Activated CD4-positive, alpha-beta T cell treated with anti-CD3 and anti-CD28 coated beads, Interleukin-2, amount 50 U/mL, for 4 hours (primary cell): ENCODE measurements at places on chromosomes 2 and 18.

- no peak for DNase-seq
Measured at GRCh38 chr2:209505410-209505809, 81.6 kb downstream of the MAP2 start.

- peak; percentile 24 for DNase-seq
Measured at GRCh38 chr18:3262234-3263131, 550 bp downstream of the MYL12B start.

DNA sequence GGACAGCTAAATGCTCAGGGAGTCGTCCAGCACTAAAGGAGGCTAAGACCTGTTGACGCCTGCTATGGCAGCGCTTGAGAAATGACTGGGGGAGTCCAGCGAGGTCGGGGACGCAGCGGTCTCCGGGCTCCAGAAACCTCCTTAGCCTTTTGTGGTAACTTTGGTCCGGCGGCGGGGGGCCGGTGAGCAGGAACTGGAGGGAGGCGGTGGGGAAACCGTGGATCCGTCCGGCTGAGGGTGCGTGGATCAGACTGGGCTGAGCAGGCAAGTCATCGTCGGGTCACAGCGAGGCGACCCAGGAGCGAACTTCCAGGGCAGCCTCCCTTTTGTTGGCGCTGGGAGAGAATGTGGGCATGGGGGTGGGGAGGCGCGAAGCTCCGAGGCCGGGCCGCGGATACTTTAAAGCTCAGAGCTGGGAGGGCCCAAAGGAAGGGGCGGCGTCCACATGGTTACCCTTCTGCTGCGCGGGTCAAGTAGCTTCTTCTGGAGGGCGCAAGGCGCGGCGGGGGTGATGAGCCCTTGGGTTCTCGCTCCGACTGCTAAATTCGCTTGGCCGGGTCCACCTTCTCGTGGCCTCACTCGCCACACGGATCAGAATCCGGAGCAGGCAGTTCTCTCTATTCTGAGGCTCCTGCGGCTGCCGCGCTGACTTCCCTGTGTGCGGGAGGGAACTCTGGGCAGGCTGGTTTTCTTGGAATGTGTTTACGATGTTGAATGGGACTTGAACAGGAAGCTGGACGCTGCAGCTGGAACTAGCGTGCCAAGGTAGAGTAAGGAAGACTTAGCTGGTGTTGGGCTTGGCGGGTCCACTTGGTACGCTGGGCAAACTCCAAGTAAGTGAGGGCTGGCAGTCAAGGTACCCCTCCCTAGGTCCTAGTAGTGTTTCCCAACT lies 920 bp downstream of the GULP1 start:
- no peak for DNase-seq

DNA sequence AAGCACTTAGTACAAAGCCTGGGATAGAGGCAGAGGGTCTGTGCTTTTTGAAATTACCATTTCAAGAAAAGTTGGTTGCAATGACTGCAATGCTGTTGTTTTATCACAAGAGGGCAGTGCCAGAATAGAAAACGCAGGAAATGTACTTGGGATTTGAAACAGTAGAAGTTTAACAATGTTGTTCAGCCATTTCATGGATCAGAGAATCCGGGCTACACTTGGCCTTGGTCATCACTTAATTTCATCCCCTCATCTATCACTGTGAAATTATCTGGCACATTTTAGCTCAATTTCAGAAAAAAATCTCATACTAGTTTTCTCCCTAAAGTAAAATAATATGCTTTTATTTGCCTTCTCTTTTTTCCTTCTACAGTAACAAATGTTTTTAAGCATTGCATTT lies 70.8 kb downstream of the RAPGEF4 start:
- no peak for DNase-seq

DNA sequence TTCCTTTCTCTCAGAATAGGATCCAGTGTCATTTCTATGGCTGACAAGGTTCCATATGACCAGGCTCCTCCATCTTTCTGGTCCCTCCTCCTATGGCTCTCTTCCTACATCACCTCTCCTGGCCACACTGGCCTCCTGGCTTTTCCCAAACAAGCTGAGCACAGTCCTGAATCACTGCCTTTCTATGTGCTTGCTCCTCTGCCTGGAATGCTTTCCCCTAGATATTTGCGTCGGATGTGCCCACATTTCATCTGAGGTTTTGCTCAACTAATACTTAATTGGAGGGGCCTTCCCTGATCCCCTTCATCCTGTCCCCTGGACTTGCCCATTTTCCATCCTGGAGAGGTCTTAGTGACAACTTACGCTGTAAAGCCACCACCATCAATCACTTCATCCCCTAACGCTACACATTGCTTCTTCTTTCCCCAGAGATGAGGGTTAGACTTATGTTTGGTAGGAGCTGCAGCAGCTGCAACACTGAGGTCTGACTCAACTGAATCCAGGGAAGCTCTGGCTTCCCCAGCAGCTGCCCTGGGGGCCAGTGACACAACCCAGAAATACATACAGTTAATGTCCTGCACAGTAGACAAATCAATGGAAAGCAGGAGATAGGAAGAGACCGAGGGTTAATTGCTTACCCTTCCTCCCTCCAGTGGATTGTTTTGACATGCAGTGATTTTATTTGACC lies 42.9 kb downstream of the QPCT start:
- DNase-seq: no peak

DNA sequence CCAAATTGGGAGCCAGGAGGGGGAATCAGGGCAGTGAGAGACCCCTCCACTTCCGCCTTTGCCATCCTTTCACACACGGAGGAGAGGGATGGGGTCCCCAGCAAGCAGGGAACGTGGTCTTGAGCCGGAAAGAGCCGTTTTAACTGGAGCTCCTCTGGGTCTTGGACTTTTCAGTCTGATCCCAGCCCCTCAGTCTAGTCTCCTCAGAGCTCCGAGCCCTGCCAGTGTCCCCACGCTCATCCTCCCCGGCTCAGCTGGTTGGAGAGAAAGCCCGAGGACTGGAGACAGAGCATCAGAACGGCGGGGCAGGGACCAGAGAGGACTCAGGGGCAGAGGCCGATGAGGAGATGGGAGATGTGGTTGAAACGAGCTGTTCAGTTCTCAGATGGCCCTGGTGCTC lies 26.1 kb upstream of the OTOF start:
- no peak for DNase-seq

GRCh38 chr18:58866066-58866772 lies 1.5 kb downstream of the ZNF532 start:
- DNase-seq: no peak

- peak; percentile 25 for DNase-seq
Measured at GRCh38 chr18:46250084-46250811, 146.1 kb downstream of the HAUS1 start.

DNA sequence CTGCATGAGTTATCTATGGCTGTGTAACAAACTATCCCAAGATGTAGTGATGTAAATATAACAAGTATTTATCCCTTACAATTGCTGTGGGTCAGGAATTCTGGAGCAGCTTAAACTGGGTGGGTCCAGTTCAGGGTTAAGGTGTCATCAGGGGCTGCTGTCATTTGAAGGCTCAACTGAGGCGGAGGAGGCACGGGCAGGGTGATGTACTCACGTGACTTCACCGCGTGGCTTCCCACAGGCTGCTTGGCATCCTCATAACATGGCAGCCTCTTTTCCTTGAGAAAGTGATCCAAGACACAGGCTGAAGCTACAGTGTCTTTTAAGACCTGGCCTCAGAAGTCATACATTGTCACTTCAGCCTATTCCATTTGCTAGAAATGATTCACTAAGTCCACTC lies 125.8 kb downstream of the PTGR3 start:
- DNase-seq: no peak

DNA sequence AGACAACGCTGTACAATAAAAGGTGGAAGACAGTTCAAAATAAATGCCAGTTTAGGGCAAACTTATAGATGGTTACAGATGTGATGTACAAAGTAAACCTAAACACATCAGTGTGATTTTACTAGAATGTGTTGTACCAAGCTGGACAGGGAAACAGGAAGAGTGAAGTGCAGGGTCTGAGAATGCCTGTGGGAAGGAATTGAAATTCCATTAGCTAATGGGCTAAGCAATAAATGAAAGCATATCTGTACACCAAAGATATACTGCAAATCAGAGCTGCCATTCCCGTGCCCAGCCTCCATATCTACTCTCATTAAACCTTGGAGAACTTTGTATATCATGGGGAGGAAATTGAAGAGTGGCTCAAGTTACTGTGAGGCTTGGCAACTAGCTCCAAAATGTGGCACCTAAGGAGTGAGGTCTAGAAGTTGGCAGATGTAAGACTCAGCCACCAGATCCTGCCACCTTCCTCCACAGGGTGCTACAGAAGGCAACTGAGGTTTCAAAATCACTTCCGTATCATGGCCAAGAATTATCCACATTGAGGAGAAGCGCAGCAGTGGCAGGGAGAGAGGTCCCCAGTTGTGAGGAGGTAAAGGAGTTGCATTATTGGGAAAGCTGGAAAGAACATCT lies 277.8 kb downstream of the TCF4 start:
- DNase-seq: no peak

GRCh38 chr2:137950238-137950637 lies 14.0 kb upstream of the HNMT start:
- no peak for DNase-seq

- no peak for DNase-seq
Measured at GRCh38 chr2:186611526-186611925, 21.7 kb downstream of the ITGAV start.

- DNase-seq: no peak
Measured at GRCh38 chr2:68915393-68915792, 37.3 kb downstream of the GKN2 start.

DNA sequence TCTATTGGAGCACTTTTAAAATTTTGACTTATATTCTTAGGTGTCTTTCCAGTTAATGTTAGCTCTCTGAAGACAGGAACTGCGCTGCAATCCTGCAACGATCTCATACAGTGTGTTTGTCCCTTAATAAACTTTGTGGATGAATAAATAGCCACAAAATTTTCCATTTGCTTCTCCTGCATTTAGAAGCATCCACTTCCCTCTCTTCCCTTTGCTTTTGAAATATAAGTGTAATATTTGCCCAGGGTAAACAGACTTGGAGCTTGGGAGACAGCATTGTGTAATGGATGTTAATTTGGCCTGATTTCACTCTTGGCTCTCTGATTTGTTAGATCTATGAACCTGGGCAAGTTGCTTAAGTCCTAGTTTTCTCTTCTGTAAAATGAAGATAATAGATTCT lies 58.2 kb upstream of the CD28 start:
- no peak for DNase-seq

DNA sequence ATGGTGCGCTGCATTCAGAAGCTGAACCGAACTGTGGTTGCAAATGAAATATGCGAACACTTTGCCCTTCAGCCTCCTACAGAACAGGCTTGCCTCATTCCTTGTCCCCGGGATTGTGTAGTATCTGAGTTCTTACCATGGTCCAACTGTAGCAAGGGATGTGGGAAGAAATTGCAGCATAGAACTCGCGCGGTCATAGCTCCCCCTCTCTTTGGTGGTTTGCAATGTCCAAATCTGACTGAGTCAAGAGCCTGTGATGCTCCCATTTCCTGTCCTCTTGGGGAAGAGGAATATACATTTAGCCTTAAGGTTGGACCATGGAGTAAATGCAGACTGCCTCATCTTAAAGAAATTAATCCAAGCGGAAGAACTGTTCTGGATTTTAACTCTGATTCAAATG lies 291.4 kb downstream of the THSD7B start:
- DNase-seq: no peak

- no peak for DNase-seq
Measured at GRCh38 chr2:111626037-111626864, 257.7 kb downstream of the ANAPC1 start.

DNA sequence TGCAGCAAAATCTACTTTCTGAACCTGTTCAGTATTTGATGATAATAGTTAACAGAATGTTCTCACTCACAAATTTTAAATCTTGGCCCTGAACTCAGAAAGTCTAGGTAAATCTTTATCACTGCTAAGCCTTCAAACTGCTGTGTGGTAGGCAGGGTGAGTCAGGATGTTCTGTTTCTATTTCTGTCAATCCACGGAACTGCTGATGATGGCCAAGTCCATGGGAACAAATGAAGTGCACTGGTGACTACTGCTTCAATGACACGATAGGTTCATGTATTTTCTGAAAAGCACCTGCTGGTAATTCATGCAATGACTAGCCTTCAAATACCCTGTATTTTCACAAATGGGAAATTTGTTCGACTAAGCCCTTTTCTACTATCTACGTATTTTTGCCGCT lies 14.2 kb downstream of the NIFK start:
- DNase-seq: no peak

DNA sequence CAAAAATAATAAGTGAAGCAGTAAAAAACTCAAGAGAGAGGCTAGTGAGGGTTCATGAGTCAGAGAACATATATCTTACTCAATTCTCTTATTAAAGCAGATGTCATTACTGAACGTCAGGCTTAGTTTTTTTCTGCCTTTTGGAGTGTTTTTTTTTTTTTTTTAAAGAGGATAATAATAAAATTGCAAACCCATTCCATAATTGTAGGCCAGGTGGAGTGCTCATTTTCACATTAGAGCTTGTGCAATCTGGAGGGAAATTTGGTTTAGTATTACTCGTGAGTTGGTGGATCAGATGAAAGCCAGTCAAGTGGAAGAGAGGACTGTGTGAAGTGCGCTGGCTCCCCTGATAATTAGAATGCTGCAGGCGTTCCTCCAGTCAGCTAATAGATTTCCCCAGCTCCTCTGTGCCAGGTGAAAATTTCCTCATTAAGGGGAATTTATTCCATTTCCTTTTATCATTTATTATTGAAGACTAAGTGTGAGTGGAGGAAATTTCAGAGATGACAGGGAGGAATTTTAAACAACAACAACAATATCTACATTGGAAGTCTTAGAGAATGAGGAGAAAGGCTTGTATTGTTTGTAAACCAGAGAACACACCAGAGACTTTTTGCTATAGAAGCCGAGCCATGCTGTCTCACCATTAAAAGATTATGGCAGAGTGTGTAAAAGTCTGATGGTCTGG lies 74.6 kb downstream of the CPS1 start:
- no peak for DNase-seq

GRCh38 chr2:207363761-207364290 lies 165.9 kb upstream of the CREB1 start:
- DNase-seq: no peak

DNA sequence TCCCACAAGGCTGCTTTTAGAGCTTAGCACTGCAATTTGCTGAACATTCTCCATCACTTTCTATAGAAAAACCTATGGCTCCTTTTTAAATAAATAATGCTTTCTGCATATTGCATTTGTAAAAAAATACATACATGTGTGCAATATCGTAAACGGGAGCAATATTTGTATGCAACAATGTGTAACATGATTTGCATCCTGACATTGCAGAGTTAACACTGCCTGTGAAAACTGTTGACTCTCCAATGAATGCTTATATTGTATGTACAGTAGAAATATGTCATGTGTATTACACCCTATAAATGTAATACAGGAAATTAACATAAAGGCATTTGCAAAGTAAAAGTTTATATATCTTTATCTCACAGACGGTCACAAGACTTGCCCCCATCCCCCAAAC lies 135.0 kb upstream of the PIEZO2 start:
- DNase-seq: no peak
